Amygdala (tissue), 56 donors: ENCODE measurements at places on chromosomes 16 and 17.

GRCh38 chr17:68961214-68961882, 6.2 kb upstream of the ABCA8 start:
- DNase-seq = no peak

DNA sequence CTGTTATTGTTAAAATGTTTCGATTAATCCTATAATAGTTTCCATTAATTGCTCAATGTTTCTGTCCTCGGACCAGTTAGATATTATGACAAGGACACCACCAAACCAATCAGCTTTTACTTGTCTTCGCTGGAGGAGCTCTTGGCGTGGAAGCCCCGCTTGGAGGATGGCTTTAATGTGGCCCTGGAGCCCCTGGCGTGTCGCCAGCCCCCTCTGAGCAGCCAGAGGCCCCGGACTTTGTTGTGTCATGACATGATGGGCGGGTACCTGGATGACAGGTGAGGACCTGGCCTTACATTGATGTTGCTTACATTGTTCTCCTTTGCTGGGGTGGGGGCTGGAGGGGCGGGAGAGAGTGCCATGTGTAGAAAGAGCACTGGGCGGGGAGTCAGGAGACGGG, 3.0 kb downstream of the ENGASE start:
- no peak for DNase-seq

DNA sequence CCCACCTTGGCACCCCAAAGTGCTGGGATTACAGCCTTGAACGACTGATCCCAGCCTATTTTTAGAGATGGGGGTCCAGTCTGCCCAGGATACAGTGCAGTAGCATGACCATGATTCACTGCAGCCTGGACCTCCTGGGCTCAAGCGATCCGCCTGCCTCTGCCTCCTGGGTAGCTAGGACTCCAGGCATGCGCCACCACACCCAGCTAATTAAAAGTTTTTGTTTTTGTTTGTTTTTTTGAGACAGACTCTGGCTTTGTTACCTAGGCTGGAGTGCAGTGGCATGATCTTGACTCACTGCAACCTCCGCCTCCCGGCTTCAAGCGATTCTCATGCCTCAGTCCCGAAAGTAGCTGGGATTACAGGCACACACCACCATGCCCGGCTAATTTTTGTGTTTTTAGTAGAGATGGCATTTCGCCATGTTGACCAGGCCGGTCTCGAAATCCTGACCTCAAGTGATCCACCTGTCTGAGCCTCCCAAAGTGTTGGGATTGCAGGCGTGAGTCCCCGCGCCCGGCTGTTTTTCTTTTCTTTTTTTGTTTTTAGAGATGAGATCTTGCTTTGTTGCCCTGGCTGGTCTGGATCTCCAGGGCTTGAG, 2.3 kb upstream of the PAFAH1B1 start:
- no peak for DNase-seq

DNA sequence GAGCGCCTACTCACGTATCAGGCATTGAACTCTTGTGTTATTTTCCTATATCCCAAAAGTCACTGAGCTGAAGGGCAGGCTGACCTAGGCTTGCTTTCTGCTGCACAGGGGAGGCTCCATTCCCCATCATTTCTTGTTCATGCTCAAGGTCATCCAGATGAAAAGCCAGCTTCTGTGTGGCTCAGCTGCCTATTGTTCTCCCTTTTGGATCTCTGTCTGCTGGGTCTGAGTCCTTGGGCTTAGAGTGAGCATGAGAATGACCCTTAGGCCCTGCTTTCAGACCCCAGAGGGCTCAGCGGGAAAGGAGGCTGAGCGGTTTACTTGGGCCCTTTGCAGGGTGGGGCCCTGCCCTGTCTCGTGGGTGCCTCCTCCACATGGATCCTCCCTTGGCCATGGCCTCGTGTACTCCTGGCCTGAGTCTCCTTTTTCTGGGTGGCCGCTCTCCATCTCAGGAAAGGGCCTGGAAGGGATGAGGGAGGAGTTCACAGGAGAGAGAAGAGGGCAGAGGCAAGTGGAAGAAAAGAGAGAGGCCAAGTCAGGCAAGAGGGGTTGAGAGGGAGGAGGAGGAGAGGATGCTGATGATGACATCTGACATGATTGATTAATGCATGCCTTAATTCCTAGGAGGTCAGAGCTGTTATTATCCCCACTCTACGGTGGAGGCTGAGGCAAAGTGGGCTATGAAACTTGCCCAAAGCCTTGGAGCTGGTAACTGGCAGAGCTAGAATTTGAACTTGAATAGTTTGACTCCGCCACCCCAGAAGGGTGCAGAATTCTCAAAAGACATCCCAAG, 19.8 kb upstream of the MAP3K14 start:
- no peak for DNase-seq

- no peak for DNase-seq
Measured at GRCh38 chr17:57425431-57425830, 169.1 kb downstream of the MSI2 start.
